Psoas muscle (tissue), 8 donors: ENCODE measurements at places on chromosomes 11 and 22. TPM values are rescaled to one million over a fixed set of nuclear protein-coding genes. Genes with fewer than 3 reads are reported as not detected.

- DNase-seq = no peak
Observed at GRCh38 chr11:12150831-12151382, 40.5 kb downstream of the MICAL2 start.

- peak; percentile 66 for DNase-seq
Observed at GRCh38 chr11:19577976-19578619, 134.5 kb upstream of the NAV2 start.

The OR4A16 gene
- not detected for total RNA-seq

DNA sequence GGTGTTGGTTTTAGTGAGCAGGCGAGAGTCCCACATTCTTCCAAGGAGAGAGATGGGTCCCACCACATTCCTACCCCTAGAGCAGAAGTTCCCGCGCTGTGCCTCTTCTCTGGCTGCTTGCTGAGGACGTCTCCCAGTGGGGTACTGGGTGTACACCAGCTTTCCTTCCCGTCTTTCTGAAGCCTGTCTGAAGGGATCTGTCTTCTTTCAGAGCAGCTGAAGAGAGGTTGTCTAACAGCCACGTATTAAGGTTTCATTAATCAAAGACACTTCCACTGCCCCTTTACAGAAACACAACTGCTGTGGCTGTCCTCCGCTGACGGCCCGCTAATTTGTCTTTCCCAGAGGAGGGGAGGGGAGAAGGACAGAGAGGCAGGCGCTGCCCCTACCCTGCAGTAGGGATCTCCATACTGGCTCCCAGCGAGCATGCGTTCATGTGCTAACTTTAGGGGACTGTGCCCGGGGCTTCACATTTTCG lies 56.0 kb downstream of the ZBTB16 start:
- no peak for DNase-seq

The TRIM49 gene
- not detected for total RNA-seq

DNA sequence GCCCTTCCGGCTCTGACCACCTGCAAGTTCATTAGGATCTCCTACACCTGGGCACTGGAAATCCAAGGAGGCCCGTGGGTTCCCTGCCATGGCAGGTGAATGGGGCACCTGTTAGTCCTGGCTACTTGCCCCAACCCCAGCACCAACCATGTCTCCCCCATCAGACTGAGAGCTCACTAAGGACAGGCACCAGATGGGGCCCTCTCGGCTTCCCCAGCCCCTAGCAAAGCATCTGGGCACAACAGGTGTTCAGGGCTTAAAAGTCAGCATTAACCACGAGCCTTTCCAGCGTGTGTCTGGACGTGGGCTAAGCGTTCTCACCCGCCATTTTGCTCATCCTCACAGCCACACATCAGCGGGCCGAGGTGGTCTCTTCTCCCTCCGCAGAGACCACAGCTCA lies 2.2 kb downstream of the SULT4A1 start:
- DNase-seq = no peak

DNA sequence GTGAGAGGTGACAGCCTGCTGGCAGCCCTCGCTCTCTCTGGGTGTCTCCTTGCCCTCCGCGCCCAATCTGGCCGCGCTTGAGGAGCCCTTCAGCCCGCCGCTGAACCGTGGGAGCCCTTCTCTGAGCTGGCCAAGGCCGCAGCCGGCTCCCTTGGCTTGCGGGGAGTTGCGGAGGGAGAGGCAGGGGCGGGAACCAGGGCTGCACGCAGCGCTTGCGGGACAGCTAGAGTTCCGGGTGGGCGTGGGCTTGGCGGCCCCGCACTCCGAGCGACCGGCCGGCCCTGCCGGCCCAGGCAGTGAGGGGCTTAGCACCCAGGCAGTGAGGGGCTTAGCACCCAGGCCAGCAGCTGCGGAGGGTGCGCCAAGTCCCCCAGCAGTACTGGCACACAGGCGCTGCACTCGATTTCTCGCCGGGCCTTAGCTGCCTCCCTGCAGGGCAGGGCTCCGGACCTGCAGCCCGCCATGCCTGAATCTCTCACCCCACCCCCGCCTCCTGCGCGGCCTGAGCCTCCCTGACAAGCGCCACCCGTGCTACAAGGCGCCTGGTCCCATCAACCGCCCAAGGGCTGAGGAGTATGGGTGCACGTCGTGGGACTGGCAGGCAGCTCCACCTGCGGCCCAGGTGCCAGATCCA lies 1526.1 kb downstream of the FAM181B start:
- DNase-seq = no peak

- no peak for DNase-seq
Observed at GRCh38 chr11:88284336-88285050, 53.0 kb downstream of the CTSC start.

GRCh38 chr22:42562684-42563083 lies 8.9 kb downstream of the SERHL2 start:
- DNase-seq = no peak

- DNase-seq = no peak
Observed at GRCh38 chr22:47166446-47167016, 404.1 kb downstream of the TBC1D22A start.

- DNase-seq = no peak
Observed at GRCh38 chr11:132802947-132803346, 729.4 kb downstream of the OPCML start.

DNA sequence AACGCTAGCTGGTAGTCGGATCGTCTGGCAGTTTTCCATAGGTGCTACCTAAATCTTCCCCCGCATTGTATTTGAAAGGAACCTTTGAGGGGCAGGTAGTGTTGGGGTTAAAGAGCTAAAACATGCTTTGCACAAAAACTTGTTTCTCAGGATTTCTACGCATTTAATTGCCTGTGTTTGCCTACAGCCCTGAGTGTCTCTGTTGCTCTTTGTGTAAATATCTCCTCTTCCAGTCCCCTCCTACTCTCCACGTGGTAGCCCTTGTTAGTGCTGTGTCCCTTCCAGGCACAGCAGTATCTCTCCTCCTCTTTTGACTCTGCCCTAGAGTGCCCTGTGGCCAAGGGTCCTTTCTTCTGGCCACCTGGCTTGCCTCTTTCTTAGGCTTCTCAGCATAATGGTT lies 81.7 kb downstream of the BARX2 start:
- DNase-seq = no peak

GRCh38 chr11:47260366-47260765 lies 2.6 kb downstream of the NR1H3 start:
- no peak for DNase-seq

DNA sequence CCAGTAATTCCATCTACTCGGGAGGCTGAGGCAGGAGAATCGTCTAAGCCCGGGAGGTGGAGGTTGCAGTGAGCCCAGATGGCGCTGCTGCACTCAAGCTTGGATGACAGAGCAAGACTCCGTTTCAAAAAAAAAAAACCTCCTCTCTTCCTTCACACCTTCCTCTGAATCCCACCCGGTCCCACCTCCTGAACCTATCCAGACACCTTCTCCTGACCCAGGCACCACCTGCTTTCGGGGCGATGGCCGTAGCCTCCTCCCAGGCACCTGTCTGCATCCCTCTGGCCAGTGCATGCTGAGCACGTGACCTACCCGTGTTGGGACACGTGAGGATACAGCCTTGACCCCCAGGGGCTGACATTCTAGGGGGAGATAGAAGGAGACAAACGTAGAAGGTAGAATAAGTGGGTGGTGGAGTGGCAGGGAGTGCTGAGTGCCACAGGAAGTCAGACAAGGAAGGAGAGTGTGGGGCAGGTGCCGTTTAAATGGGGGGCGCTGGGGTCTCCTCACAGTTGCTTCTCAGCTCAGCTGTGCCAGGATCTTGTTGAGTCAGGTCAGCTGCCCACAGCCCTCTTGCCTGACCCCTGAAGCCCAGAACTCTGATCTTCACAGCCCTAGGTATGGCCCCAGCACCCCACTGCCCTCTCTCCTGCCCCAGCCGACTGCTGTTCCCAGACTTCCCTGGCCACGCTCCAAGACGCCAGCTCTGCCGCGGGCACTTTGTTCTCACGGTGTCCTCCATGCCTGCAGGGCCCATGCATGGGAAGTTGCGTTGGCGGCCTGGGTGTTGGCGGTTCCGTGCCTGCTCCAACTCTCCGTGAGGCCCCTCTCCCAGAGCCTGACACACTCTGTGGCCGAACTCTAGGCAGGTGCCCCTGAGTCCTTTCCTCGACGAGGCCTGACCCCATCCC lies 1.2 kb upstream of the MIOX start:
- no peak for DNase-seq

DNA sequence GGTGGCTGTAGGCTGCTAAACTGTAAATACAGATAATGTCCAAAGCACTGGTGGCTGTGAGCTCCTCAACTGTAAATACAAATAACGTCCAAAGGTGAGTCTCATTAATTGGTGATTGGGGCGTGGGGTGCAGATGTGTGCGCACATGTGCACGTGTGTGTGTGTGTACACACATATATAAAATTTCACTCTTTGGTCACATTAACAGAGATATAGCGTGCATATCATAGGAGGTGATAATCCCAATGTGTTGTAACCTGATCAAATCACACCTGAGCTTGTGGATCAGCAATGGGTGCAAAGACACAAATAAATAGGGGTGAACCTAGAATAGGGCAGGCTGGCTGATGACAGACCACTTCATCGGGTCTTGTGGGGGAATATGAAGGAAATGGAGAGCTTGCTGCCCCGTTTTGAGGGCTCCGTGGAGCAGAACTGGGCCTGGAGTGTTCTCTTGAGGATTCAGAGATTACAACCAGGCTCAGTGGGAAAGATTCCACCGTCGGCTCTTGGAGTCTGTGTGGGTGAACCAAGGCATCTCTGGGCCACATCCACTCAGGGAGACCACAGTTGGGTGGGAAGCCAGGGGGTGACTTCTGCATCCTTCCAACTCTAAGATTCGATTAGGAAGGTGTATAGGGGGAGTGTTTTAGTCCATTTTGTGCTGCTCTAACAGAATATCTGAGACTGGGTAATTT lies 24.9 kb upstream of the OSBPL5 start:
- no peak for DNase-seq

GRCh38 chr11:133082453-133082781 lies 449.9 kb downstream of the OPCML start:
- peak; percentile 34 for DNase-seq

DNA sequence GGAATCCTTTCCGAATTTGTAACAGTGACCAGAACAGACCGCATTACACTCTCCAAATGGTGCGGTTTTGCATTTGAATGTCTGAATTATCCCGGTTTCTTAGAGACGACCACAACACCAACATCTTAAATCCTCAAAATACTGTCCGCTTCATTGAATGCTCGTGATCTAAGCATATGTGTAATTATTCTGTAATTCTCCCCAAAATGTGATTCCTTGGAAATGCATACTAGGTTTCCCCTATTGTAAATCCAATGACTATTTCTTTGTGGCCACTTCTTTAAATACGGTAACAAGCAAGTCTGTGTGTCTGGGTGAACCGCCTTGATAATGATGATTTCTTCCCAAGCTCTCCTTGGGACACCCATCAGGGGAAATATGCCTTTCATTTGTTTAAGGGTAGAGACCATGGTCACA lies 87.3 kb upstream of the DBX1 start:
- no peak for DNase-seq

DNA sequence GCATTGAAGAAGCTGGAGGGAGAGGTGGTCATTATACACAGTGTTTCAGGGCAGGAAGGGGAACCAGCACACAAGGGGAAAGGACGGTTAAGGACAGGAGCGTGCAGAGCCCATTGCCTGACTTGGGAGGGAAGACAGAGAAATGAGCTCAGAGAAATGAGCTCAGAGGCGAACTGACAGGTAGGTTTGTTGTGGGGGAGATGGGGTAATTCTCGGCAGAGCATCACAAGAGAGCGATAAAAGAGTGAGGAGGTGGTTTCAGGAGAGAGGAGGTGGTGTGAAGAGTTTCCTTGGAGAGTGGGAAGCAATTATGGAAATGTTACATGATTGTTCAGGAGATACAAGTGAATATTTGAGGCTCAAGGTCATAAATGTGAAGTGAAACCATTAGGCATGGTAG lies 61.0 kb downstream of the MRGPRX1 start:
- no peak for DNase-seq

The PTPRJ gene
- total RNA-seq = 12.4 TPM

The APLNR gene
- 17.0 TPM for total RNA-seq

The CENPM gene
- 0.59 TPM for total RNA-seq

The MMP7 gene
- total RNA-seq = not detected

GRCh38 chr11:60069450-60069849 lies 13.0 kb downstream of the MS4A3 start:
- no peak for DNase-seq

GRCh38 chr11:27619763-27620335 lies 80.4 kb downstream of the BDNF start:
- DNase-seq = no peak

DNA sequence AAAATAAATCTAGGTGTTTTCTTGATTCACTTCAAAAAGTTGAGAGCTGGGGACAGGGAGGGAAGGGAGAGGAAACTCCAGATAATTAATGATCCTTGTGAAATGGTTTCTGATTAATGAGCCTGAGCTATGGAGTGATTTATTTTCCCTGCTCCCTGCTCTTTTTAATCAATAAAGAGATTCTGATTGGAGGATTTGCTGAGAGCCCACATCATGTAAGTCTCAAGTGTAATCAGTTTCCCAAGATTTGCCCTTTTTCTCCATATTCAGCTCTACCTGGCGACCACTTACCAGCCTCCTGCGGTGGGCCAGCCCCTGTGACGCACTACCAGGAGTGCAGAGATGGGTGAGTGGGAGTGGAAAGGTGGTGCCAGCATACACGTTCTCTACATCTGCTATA lies 114.0 kb downstream of the NAV2 start:
- DNase-seq = no peak

DNA sequence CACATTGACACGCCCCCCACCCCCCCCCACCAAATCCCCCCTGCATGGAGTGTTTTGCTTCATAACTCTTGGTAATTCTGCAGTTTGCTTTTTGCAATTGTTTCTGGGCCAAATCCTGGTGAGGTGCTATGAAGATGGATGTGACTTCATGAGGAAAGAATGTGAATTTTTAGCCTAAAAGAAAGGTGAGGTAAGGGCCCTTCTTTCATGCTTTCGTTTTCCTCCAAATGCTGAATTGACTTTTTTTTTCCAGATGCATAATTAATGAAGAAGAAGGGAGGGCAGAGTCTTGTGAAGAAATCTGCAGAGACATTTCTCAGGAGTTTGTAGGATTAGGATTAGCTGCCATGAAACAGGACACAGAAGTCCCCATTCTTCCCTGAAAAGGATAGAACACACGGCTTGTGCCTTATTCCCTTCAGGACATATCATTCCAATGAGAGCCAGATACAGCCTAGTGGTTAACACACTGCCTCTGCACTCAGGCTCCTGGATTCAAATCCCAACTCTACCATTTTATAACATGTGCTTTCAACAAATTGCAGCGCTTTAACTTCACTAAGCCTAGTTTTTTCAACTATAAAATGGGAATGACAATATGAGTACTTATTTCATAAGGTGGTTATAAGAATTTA lies 19.6 kb upstream of the TBCEL start:
- no peak for DNase-seq

- DNase-seq = no peak
Observed at GRCh38 chr11:70500076-70500847, 101.9 kb downstream of the CTTN start.

- DNase-seq = no peak
Observed at GRCh38 chr11:80066291-80066690, 625.5 kb upstream of the TENM4 start.
